ENCODE measurements at places on chromosomes 12 and 14. TPM values are rescaled to one million over a fixed set of nuclear protein-coding genes. Genes with fewer than 3 reads are reported as not detected.

Gene TMTC1
- polyA plus RNA-seq, result 66.8 TPM

Gene TMEM132D
- polyA plus RNA-seq, result not detected

Gene RPS6KA5
- 1.1 TPM for polyA plus RNA-seq

Gene TESPA1
- polyA plus RNA-seq, result not detected

Gene SYNDIG1L
- polyA plus RNA-seq, result not detected

Gene BCL2L14
- not detected for polyA plus RNA-seq

Gene LRTM2
- polyA plus RNA-seq, result not detected

Gene OTOGL
- polyA plus RNA-seq, result 0.05 TPM

Gene GPR84
- not detected for polyA plus RNA-seq

Gene OR4M1
- polyA plus RNA-seq, result not detected

Gene SDSL
- 13.6 TPM for polyA plus RNA-seq

Gene ANGEL1
- polyA plus RNA-seq, result 13.1 TPM

Gene KRT82
- not detected for polyA plus RNA-seq

Gene CIPC
- polyA plus RNA-seq, result 8.9 TPM

Gene RNU4-1
- polyA plus RNA-seq, result not detected

Gene VRTN
- polyA plus RNA-seq, result not detected

Gene AHNAK2
- polyA plus RNA-seq, result 10.5 TPM

Gene KRT6C
- not detected for polyA plus RNA-seq

Gene SLC17A8
- polyA plus RNA-seq, result not detected

Gene CACNA2D4
- polyA plus RNA-seq, result 0.22 TPM

Gene GPHB5
- not detected for polyA plus RNA-seq

Gene PRIMA1
- polyA plus RNA-seq, result not detected

Gene TMEM52B
- polyA plus RNA-seq, result 8.3 TPM

Gene FOXA1
- 0.07 TPM for polyA plus RNA-seq

Gene PCED1B
- 1.1 TPM for polyA plus RNA-seq

Gene OR6C74
- polyA plus RNA-seq, result not detected

Gene TOMM20L
- polyA plus RNA-seq, result not detected

Gene POLR3B
- polyA plus RNA-seq, result 14.1 TPM

Gene HAL
- polyA plus RNA-seq, result 0.06 TPM

Gene MGP
- 4.0 TPM for polyA plus RNA-seq

Gene TAS2R10
- polyA plus RNA-seq, result 0.71 TPM

Gene KERA
- not detected for polyA plus RNA-seq

Gene ANKRD33
- polyA plus RNA-seq, result not detected

Gene KRT71
- polyA plus RNA-seq, result not detected

Gene KRT83
- not detected for polyA plus RNA-seq

Gene GPRC5A
- 118 TPM for polyA plus RNA-seq

Gene WASHC3
- polyA plus RNA-seq, result 93.8 TPM

Gene SPX
- 0.12 TPM for polyA plus RNA-seq

Gene FAM222A
- 0.16 TPM for polyA plus RNA-seq

Gene OVCH1
- polyA plus RNA-seq, result 0.22 TPM
